BJ (cell line): ENCODE measurements at places on chromosomes 16 and 17.
A peak's percentile ranks its signal among the peaks of the same experiment; 100 is the strongest.

- no peak for DNase-seq
Measured at GRCh38 chr17:5667871-5668270, 83.6 kb upstream of the NLRP1 start.

- DNase-seq = no peak
Measured at GRCh38 chr16:5789033-5789432, 691.4 kb upstream of the EEF2KMT start.

- DNase-seq = no peak
Measured at GRCh38 chr17:80746262-80746935, 201.8 kb downstream of the RPTOR start.

GRCh38 chr16:87240211-87241136 is 76.7 kb downstream of the C16orf95 start:
- peak; percentile 49 for DNase-seq

DNA sequence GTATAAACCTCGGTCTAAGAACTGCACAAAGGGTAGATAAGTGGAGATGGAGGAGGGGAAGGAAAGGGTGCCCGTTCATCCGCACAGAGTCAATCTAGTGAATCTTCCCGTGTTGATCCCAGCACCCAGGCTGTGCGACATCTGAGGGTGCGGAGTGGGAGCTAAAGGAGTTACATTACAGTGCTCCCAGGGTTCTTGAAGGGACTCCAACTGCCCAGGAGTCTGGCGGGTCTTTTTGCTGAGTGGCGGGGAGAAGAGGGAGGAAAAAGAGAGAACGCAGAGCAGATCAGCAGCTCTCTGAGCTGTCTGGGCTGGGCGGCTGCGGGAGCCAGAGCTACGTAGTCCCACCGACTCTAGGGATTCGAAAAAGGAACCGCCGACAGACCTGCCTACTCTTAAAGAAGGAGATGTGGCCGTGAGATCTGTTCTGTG is 1.6 kb upstream of the CA10 start:
- no peak for DNase-seq

DNA sequence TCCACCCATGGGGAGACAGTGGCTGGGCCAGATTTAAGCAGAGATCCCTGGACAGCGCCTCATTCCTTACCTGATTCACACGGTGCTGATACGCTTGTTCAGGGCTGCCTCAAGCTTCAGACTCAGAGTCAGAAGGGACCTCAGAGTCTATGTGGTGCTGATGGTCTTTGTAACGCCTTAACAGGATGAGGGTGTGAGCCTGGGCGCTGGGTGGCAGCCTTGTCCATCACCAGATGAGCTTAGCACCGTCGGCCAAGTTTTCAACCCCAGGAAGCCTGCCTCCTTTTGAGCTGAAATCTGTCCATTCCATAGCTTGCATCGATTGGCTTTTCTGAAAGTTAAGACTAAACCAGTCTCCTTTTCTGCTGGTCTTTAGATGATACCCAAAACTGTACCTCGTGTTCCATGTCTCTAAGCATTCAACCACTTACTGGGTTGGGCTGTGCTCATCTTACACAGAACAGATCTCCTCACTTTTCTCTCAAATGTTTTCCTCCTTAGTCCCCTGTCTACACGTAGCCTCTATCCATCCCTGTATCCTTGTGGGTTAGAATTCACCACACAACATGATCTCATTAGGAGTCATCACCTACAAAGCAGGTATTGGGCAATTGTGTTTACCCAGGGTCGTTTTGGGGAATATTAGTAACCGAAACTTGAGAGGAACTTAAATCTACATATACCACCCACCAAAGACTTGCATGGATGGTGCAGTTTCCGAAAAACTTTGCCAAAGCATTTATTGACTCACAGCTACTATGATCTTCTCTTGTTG is 573.4 kb downstream of the CDH13 start:
- DNase-seq = no peak

- DNase-seq = no peak
Measured at GRCh38 chr16:6063526-6063925, 965.9 kb upstream of the EEF2KMT start.

GRCh38 chr17:7191571-7192270 is 12.6 kb upstream of the ASGR1 start:
- DNase-seq = no peak

DNA sequence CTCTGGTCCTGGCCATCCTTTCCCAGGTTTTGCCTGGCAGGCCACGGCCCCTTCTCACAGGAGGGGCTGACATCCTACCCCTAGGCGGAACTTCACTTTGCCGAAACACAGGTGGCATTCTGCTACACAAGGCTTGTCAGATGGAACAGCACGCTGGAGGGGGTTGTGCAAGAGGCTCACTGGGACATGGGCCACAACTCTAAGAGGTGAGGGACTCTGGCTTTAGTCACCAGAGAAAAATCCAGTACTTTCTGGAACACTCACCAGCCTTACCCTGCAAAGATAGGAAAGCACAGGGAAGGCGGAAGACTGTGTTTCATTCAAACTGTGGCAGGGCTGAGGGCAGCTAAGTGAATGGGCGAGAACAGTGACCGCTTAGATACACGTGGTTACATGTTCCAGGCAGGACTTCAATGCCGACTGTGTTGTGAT is 18.3 kb downstream of the CDC42EP4 start:
- DNase-seq = peak; percentile 70

DNA sequence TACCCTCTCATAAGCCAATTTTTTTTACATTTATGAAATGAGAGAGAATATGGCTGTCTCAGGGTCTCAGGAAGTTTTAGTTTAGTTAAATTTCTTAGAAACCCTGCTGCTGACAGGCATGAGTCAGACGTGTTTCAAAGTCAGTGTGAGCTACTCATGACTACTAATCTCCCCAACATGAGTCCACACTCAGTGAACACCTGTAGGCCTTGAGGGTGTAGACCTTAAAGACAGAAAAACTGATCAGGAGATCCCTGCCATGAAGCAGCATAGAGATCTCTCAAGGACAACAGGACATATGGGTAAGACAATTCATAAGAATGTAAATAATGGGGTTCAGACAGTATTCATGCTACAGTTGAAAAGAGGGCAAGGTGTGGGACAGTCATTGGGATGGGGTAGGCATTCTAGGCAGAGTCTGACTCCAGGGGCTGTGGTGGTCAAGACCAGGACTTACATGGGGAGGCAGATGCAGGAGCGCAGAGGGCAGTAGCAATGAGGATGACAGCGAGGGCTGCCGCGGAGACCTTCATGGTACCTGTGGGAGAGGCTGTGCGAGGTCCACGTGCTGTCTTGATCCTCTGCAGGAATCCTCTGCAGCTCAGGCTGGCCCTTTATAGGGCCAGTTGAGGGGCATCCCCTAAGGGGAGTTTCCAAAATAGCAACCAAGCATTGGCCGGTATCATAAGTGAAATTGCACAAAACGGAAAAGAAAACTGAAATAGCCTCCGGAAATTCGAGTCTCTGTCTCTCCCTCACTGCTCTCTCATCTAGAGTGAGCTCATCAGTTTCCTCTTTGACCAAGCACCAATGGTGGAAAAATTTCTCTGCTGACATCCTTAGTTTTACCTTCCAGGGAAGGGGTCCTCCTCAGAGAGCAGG is at the start of gene CCL5:
CCL5 (minus strand) TSS at position 588 of the 882 bp plus-strand sequence.
- DNase-seq = no peak

GRCh38 chr17:54221499-54221898 is 398.8 kb downstream of the KIF2B start:
- no peak for DNase-seq

- no peak for DNase-seq
Measured at GRCh38 chr17:13073018-13073417, 55.2 kb upstream of the ELAC2 start.

GRCh38 chr17:65514541-65514940 is 46.9 kb downstream of the AXIN2 start:
- no peak for DNase-seq

DNA sequence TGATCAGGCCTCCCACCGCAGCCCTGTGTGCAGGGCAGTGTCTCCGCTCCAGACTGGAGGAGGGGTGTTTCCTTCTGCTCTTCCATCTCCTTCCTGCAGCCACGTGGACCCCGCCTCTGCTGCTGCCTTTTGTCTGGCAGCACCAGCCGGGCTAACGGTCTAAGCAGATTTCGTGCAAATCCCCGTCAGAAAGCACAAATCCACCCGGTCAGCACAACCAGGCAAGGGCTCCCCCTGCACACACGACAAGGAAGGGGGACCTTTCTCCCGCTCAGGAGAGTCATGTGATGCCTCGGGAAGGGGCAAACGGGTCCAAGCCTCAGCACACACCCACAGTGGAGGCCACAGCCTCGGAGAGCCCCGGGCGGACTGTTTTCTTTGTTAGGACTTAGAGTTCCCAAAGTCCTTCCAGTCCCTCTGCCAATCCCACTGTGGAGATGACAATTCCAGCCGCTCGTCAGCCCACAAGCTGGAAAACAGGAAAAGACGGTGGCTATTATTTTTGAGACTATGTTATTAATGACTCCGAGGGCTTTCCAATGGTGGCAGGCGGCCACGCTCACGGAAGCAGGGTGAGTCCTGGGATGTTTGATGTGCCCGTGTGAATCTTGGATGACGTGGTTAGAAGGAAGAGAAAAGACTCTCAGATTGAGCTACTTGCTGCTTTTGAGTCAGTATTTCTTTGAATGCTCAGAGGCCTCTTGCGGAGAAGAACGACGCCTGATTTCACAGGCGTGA is 22.5 kb upstream of the MEAK7 start:
- no peak for DNase-seq

- DNase-seq = no peak
Measured at GRCh38 chr17:65485388-65486299, 75.8 kb downstream of the AXIN2 start.

GRCh38 chr16:80466024-80466987 is 74.5 kb upstream of the DYNLRB2 start:
- no peak for DNase-seq

DNA sequence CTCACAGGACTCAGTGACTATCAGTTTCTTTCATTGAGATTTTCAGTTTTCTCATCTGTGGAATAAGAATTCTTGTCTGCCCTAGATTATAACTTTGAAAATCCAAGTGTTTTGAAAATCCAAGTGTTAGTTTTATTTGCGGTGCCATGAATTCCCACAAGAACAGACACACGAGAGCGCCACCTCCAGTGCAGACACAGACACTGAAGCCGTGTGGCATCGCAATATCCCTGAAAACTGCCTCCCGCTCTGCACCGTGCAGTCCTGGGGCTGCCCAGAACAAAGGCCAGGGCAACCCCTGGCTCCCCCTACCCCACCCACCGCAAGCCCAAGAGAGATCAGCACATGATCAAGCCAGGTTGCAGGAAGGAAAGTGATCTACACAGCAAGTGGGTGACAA is 229.5 kb upstream of the ASIC2 start:
- no peak for DNase-seq

DNA sequence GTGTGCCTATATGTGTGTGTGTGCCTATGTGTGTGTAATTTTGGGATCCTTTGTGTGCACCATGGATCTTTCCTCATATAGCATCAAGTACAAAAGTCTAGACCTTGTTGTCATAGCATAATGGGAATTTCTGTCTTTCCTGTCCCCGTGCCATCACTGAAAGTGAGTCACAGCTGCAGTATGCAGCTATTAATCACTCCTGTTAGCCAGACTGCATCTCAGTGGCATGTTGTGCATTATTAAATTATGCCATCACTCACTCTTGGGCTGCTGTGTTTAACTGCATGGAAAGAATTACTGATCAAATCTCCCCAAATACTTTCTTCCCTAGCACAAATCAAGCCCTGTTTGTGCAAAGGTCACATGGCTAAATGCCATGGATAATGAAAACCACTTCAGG is 92.4 kb downstream of the CBLN1 start:
- DNase-seq = no peak

DNA sequence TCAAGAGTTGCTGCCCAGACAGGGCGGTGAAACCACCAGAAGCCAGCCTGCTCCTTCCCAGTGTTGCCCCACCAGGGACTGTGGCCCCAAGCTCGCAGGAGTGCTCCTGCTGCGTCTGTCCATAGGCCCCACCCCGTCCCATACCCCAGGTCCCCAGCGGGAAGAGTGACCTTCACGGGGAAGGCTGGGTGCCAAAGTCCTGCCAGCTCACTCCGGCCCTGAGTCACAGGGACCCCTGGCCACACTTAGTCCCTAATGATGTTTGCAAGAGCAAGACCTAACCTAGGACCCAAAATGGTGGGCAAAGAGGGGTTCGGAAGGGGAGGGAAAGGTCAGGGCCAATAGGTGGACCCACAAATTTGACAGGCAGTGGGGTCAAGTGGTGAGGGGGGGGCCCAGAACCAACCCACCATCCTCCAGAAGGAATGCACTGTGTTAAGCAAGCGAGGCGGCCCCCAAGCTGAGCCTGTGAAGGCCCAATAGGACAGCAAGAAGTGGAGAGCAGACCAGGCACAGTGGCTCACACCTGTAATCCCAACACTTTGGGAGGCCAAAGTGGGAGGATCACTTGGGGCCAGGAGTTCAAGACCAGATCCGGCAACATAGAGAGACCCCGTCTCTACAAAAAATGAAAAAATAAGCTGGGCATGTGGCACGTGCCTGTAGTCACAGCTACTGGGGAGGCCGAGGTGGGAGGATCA is 3.3 kb downstream of the DOK4 start:
- no peak for DNase-seq

GRCh38 chr16:86992587-86992986 is 324.6 kb downstream of the C16orf95 start:
- no peak for DNase-seq

DNA sequence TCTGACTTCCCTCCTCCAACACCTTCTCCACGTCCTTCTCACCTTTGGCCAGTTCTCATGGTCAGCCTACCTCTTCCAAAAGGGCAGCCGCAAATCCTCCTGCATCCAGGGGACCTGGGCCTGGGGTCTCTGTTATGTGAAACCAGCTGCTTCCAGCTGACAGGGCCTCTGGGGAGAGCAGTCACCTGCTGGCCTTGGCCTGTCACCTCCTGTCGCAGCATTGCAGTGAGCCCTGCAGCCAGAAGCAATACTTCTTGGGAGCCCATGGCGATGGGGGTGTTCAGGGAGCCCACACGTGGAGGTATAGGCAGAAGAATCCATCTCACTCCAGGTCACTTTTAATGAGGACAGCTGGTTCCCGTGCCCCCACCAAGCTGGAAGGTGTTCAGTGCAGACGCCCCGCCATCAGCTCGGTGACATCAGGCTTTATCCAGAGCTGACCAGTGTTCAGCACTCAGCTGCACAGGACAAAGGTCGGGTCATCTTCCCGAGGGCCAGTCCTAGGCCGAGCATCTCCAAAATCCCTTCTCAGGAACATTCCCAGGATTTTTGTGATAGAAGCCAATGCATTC is 1.7 kb upstream of the SLC47A2 start:
- no peak for DNase-seq

DNA sequence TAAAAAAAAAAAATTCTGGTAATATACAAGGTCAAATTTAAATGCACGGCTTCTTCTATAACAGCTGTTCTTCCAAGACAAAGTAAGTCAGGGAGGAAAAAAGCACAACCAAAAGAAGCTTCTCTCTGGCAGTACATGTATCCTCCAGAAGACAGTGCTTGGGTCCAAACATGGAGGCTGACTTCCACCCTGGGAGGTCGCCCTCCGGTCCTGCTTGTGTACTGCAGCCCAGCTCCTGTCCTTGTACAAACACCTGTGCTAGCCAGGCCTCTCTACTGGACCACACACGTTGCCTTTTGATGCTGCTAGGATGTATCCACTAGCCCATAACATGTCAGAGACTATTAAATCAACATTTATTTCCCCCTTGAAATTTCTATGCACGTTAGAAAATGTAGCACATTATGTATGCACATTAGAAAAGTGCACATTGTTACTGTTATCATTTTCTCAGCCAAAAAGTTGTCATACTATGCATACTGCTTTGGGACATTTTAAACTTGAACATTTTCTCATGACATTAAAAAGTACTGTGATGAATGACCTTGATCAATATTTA is 21.9 kb downstream of the TEKT3 start:
- no peak for DNase-seq
